ENCODE measurements at places on chromosomes 3 and 15.

GRCh38 chr3:149015393-149015792 lies 24.1 kb downstream of the GYG1 start:
- DNase-seq: no peak

DNA sequence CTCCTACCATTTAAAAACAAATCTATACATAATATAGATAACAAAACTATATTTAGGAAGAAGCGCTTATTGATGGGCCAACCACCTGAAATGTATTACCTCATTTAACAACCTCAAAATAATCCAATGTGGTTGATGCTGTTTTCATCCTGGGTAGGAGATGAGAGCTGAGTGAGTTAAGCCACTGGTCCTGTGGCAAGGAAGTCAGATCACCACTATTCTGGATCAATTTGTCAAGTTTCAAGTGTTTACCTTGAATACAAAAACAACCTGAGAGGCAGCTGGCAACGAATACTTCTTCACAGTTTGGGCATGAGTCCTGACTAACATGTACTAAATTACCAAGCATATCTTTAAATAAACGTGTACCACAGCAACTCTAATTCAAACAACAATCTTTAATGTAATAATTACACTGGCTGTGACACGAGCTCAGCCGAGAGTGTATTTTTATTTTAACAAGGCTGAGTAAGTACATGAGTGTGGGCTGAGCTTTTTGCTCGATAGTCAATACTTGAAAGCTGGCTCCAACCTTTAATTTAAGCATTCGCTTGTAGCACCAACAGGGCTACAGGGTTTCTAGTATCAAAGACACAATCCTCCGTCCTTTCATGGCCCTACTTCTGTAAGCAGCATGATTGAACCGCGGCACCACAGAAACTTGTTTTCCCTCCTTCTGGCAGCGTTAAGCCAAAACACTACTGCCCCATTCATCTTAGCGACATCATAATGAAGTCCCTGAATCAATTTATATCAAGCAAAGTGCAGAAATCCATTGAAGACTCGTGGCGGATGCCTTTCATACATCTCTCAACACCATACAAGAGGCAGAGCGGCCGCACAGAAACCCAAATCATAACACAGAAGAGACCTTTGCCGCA lies 93.8 kb upstream of the ICE2 start:
- DNase-seq: no peak

GRCh38 chr15:94131875-94132274 lies 99.5 kb upstream of the MCTP2 start:
- DNase-seq: no peak

DNA sequence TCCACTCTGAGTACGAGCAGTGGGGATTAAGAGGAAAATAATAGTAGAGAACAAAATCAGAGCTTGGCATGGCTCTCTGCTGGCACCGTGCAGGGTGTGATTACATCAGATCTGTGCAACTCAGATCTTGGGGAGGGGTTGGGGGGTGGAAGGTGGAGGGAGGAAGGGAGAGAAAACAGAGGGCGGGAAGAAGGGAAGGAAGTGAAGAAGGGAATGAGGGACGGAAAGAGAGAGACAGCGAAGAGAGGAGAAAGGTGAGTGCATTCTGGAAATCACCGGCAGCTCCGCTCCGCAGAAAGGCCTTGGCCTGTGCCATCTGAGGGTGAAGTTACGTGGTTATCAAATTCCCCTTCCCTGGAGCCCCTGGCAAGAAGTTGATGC lies 31.0 kb upstream of the ADAMTS17 start:
- DNase-seq: no peak

DNA sequence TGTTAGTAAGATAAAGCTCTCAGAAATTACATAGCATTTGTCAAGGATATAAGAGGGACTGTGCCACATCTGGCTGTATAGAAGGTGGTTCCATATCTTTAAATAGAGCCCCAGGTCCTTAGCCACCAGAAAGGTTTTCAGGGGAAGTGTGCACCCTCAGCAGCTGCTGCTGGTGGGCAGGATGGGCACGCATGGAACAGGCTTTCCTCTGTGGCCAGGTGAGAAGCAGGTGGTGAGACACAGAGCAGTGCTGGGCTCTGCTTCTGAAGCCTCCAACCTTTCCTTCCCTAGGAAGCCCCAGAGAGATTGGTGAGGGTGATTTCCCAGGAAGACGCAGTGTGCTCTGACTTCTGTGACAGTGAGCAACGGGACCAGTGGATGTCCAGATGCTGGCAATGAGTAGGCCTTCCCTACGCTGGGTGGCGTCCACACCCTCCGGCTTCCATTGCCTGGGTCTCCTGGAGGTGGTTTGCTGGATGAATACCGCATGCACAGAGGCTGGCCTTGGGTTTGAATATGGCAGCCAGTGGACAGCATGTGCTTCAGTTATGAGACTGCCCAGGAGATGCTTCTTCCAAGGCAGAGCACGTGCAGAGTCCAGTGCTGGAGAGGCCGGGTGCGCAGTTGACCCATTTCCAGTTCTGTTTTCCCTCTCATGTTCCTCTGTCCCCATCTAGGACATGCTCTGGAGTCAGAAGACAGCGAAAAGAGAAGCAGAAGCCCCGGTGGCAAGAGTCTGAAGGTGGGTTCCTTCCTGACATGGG lies 52.7 kb upstream of the POLG start:
- DNase-seq: no peak

DNA sequence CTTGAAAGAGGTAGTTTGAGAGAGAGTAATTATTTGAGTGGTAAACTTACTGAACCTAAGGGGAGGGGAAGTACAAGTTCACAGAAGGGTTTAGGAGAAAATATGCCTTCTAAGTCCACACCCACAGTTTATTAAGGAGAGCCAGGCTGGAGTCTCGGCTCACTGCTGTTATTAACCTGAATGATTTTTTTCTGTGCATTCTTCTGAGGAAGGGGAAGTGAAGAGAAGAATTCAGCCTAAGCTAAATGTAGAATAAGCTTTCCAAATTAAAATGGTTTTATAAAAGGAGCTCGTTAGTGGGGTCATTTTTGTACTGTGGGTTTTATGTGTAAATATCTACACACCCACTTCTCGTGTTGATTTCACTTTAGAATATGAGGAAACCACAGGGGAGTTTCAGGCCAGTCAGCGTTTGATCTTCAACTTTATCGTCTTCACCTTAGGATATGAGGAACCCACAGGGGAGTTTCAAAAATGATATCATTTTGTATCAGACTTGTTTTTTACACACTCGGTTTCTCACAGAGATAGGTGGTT lies 1.5 kb downstream of the WHAMM start:
- DNase-seq: no peak

DNA sequence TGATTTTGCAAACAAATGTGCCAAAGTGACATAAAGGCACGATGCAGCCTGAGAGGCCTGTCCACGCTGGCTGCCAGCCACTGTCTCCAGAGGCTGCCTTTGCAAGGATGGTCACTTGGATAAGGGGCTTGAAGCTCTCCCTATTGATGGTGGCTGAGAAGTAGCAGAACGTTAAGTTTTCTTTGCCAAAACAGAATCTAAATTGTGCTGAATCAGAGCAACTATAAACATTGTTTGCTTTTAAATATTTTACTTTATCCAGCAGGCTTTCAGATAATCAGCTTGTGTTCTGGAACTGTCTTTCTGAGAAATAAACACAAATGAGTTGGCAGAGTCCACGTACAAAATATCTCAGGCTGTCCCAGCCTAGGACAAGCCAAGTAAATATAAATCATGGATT lies 23.8 kb upstream of the CNBP start:
- no peak for DNase-seq

- DNase-seq: no peak
Measured at GRCh38 chr15:60970246-60971170, 258.6 kb downstream of the RORA start.

GRCh38 chr15:63044645-63045464 lies 2.3 kb downstream of the TPM1 start:
- DNase-seq: no peak

GRCh38 chr15:45117308-45118130 lies 3.4 kb downstream of the DUOXA2 start:
- no peak for DNase-seq

- DNase-seq: no peak
Measured at GRCh38 chr15:64731805-64732151, 43.6 kb downstream of the RBPMS2 start.

GRCh38 chr3:3101660-3102458 lies 8.3 kb downstream of the IL5RA start:
- DNase-seq: no peak

DNA sequence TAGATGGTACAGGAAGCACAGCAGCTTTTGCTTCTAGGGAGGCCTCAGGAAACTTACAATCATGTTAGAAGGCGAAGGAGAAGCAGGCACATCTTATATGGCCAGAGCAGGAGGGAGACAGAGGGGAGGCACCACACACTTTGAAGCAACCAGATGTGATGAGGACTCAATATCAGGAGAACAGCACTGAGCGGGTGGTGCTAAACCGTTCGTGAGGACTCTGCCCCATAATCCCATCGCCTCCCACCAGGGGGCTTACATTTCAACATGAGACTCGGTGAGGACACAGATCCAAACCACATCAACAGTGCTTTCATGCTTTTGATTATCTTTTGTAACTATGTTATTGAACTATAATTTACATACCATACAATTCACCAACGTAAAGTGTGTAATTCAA lies 7.6 kb upstream of the TMEM44 start:
- no peak for DNase-seq

DNA sequence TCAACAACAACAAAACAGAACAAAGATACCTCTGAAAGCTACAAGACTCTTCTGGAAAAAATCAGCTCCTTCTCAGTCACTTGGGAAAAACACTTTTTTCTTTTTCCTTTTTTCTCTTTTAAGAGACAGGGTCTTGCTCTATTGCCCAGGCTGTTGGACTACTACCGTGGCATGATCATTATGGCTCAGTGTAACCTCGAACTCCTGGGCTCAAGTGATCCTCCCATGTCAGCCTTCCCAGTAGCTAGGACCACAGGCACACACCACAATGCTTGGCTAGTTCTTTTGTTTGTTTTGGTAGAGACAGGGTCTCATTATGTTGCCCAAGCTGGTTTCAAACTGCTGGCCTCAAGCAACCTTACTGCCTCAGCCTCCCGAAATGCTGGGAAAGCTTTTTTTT lies 12.8 kb downstream of the MYO9A start:
- no peak for DNase-seq

DNA sequence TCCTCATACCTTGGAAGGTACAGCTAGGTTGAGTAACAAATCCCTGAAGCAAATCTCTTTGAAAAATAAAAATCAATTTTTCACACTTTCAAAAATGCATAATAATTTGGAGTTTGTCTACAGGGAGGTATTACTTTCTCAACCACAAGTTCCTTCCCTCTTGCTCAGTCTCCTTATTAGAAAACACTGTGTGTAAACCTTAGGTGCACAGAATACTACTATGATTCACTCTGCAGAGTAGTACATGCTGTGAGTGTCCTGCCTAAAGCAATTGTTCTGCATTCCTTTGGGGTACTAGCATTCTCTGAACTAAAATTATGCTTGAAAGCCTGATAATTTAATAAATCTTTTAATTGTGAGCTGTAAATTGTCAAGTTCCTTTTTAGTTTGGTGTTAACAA lies 115.9 kb upstream of the EPHA3 start:
- no peak for DNase-seq

- DNase-seq: no peak
Measured at GRCh38 chr3:196486263-196486662, 17.3 kb downstream of the RNF168 start.

- no peak for DNase-seq
Measured at GRCh38 chr3:197525706-197526105, 30.1 kb downstream of the BDH1 start.

DNA sequence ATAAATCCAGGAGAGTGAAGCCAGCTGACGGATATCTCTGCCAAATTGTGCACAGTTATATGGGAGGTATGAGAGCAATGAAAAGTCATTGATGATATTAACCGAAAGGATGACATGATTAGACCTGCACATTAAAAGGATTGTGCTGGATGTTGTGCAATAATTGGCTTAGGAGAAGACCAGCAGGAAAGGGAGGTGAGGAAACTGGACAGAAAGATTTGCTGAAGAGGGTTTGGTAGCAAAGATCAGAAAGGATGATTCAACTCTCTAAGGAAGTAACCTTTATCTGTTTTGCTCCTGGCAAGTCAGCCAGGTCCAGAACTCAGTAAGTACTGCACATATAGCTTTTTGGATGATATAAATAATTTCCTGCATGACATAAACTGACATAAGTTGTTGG lies 704.7 kb downstream of the GRM7 start:
- DNase-seq: no peak

DNA sequence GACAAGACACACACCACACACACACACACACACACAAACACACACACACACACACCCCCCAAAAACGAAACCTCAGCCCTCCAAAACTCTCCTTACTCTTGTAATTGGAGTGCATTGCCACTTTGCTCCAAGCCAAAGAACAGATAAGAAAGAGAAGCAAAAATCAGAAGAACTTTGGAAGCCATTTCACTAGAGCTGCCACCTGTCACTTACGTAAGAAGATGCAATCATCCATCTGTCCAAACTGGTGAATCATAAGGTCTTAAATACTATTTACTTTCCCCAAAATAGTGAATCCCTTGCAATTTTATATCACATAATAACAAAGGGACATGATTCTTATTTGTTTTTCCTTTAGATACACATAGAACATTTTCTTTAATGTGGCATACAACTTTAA lies 285.4 kb downstream of the ZBTB20 start:
- DNase-seq: no peak

DNA sequence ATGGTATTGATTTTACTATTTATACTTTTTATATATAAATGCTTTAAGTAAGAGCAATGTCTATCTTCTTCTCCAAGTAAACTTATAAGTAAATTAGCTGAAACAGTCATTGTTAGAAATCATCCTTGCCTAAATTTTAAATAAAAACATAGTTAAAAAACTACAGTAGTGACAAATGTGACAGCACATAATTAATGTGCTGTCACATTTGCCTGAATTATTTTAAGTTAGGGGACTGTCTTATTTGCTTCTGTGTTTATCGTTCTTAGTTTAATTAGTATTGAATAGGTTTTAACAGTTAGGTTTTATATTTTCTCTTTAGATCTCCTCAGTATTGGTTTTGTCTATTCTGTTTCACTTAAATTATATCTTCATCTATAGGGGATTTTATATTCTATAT lies 36.1 kb downstream of the SLMAP start:
- no peak for DNase-seq

- no peak for DNase-seq
Measured at GRCh38 chr3:188881954-188882641, 289.7 kb upstream of the TPRG1 start.
